Chondrocyte (in vitro differentiated cells): ENCODE measurements at places on chromosomes 3 and 15.

GRCh38 chr3:100615684-100616083 lies 6.3 kb downstream of the ADGRG7 start:
- DNase-seq = no peak

DNA sequence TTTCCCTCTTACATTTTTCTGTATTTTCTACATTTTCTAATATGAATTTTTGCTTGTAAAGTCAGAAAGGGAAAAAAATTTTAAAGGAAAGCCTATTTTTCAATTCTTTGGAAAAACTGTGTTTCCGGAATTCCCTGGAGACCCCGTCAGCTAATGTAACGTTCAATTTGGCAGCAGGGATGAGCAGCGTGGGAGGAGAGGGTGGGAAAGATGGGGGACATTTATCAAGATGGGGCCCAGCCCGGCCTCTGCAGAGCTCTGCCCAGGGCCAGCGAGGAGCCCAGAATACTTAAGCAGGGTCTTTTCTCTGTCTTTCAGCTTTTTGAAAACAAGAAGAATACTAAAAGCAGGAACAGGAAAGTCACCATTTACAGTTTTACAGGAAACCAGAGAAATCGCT lies 129.0 kb downstream of the LRRK1 start:
- DNase-seq = peak; percentile 55

DNA sequence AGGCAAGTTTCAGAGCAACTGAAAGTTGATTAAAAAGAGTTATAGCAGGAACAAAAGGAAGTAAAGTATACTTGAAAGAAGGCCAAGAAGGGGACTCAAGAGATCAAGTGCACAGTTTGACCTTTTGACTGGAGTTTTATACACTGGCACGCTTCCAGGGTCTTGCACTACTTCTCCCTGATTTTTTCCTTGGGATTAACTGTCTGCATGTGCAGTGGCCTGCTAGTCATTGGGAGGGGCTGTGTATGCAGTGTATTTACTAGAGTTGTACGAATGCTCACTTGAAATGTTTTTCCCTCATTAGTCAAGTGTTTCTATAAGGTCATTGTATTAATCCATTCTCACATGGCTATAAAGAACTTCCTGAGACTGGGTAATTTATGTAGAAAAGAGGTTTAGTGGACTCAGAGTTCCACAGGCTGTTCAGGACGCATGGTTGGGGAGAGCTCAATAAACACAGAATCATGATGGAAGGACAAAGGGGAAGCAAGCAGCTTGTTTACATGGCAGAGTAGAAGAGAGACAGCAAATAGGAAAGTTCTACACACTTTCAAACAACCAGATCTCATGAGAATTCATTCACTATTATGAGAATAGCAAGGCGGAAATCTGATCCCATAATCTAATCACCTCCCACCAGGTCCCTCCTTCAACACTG lies 571.8 kb downstream of the ZPLD1 start:
- DNase-seq = no peak

- DNase-seq = no peak
Measured at GRCh38 chr3:88032245-88032644, 26.6 kb downstream of the CGGBP1 start.

GRCh38 chr3:42505128-42505848 lies 2.8 kb downstream of the VIPR1 start:
- peak; percentile 83 for DNase-seq

DNA sequence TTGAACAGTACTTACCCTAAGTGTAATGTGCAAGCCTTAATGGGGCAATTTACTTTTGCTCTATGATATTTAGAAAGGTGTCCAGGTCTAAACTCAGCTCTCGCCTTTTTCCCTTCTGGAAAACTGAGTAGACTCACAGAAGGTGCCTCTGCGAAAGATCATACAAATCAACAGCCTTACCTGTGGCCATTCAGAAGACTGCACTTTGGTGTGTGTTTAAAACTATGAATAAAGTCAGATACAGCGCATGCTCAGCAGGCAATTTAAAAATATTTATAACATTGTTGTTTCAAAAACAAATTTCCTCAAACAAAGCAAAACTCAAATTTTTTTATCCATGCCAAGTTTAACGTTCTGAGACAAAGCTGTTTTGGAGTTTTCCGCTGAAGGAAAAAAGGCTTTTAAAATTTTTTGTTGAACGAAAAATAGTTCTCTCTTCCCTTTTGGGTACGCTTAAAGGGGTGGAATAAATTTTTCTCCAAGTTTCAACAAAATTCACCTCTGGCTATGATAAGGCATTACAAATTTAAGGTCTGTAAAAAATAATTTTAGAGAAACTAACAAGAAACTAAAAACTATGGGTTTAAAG lies 156.3 kb downstream of the TIGIT start:
- DNase-seq = no peak

GRCh38 chr3:157502916-157503595 lies at the start of gene VEPH1:
Gene VEPH1 (minus strand): TSS chr3:157503416. CDS start chr3:157495349, 8,067 bp downstream.
- DNase-seq = no peak

DNA sequence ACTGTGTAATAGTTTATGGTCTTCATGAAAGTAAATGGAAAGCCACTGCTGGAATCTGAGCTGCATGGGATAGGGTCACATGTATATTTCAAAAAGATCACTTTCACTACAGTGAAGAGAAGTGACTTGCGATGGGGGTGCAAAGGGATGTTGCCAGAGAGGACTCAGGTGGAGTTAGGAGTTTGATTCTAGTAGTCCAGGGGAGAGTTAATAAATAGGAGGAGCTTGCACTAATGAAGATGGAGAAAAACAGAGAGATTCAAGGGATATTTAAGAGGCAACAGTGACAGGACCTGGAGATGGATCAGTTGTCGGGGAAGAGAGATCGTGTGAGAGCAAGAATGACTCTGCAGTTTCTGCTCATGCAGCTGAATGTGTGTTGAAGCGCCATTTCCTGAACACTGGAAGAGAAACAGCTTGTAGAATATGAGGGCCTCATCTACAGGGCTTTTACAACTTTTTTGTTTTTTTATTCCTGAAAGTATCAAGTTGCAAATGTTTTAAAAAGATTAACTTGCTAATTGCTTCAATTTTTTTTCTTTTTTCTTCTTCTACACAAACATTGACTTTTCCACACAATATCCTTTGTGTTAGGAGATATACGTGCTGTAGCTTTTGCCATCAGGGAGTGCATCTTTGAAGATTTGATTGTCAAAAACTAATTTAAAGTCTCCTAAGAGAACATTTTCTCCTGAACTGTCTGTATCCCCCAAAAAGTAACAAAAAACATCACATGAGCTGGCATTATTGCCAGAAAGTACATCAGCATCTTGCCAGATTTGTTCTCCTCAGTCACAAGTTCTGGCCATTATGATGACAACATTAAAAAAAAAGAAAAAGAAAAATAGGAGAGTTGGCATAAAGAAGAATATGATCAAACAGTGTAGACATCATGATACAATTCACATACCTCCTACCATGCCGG lies 37.5 kb downstream of the SETMAR start:
- DNase-seq = no peak

DNA sequence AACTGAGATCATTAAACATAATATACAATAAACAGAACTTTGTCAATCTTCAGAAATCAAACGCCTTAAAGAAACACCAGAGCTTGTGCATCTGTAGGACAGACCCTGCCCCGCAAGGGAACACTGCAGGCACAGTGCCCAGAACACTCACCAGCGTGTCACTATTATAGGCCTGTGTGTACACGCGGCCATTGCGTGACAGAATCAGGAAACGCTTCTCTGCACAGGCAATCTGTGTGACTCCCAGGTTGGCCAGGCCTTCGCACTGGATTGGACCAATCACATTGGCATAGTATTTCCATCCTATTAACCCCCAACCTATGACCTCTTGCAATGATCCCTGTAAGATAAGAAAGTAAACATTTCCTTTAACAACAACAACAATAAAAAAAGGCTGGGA lies 52.9 kb downstream of the HERC2 start:
- DNase-seq = no peak

GRCh38 chr3:139827833-139828232 lies 107.2 kb upstream of the CLSTN2 start:
- no peak for DNase-seq

- no peak for DNase-seq
Measured at GRCh38 chr3:16171009-16171408, 3.5 kb upstream of the GALNT15 start.

DNA sequence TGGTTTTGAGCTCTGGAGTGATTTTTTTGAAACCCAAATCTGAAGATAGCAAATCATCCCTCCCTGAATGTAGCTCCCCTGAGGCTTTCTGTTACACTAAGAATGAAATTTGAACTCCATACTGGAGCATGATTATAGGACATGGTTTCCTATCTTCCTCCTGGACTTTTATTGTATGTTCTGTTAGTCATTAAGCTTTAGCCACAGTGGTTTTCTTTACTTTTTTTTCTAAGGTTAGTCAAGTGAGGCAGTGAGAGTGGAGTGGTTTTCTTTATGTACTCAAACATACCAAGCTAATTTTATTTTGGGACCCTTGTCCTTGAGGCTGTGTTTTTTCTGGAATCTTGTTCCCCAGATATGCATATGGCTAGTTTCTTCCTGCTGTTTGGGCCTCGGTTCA lies 55.2 kb upstream of the FRMD4B start:
- DNase-seq = no peak

DNA sequence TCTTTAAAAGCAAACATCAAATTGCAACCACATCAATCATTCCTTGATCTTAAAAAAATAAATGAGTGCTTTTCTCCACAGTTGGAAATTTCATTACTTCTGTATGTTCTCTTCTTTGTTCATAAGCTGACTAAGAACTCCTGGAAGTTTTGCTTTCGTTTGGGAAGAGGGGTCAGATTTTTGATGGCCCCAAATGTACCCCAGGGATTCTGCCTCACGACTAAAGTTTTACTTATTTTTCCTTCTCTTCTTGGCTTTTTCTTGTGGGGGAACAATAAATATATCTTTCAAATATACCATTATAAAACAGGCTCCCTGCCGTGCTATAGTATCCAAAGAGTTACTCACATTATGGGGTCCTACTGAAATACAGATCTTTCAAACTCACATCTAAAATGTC lies 215.0 kb upstream of the CDIN1 start:
- DNase-seq = no peak
